ENCODE measurements at places on chromosomes 6 and 20.

DNA sequence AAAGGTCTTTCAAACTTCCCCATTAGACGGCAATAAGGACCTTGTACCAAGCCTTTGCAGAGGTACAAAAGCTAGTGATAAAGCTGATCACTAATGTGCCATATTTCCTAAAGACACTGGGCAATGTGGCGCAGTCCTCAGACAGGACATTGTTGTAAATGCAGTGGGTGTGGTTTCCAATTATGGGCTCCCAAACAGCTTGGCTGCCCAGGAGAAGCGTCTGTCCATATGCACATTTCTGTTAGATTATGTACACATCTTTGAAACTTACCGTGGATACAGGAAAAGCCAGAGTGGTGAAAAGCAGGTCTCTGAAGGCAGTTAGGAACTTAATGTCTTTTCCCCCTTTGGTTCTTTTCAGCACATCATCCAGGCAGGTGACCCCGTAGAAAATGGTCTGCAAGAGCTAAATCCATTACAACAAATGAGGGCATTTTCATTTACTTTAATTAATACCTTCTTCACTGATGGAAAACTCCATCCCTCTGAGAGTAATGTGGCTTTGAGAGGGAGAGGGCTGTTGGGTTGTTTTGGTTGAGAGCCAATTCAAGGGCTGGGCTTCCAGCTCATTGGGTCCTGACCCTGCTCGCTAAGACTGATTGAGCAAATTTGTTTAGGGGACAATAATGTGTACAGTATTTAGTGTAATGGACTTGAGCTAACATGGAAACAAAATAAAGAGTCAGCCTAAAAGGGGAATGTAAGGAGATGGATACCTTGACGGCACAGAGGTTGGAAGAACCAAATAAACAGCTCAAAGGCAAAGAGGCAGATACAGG is 10.4 kb downstream of the ADTRP start:
- no peak for DNase-seq

DNA sequence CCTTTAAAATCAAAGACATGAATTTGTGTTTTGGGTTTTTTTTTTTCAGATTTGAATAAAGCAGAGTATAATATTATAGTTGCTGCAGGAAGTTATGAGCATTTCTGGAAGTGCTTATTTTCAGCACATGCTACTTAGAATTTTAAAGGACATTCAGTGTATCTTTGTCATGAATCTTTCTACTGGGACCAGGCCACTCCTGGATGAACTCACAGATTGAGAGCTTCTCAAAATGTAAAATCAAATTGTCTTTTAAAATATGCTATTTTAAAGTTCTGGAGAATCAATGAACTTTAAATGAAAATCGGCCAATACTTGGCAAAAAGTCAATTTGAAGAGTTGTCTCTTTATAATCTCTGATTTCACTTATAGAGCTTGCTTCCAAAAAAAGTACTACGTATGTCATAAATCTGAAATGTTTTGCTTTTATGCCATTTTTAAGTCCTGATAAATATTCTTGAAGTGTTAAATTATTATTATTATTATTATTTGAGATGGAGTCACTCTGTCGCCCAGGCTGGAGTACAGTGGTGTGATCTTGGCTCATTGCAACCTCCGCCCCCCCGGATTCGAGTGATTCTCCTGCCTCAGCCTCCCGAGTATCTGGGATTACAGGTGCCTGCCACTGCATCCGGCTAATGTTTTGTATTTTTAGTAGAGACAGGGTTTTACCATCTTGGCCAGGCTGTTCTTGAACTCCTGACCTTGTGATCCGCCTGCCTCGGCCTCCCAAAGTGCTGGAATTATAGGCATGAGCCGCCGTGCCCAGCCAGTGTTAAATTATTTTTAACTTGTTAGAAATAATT is 175.7 kb upstream of the AKAP12 start:
- no peak for DNase-seq

DNA sequence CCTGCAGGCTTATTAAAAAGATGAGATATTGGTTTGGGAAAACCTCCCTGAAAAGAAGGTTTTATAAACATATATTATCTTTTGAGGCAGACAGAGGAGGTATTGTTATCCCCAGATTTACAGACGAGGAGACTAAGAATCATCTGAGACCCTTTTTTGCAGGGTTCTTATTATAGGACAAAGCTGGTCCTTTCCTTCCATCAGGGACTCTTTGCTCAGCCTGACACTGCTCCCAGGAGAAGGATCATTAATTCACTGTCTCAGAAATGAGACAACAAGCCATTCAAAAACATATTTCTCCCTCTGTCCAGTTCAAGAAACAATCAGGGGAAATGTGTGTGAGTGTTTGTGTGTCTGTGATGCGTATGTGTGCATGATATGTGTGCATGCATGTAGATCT is 33.5 kb downstream of the HIVEP2 start:
- DNase-seq = no peak

DNA sequence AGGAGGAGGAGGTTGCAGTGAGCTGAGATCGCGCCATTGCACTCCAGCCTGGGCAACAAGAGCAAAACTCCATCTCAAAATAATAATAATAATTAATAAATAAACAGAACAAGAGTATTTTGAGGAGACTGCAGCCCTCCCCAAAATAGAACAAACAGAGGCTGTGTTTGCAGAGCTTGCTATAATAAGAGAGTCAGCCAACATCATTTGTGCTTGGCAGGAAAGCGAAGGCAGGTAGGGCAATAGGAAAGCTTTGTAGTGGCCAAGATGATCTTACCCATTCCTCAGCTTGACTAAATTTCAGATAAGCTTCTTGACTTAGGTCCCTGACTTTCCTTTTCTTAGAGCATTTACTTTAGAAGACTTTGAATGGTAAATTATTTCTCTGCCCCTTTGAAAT is 6.7 kb downstream of the C6orf141 start:
- DNase-seq = no peak

DNA sequence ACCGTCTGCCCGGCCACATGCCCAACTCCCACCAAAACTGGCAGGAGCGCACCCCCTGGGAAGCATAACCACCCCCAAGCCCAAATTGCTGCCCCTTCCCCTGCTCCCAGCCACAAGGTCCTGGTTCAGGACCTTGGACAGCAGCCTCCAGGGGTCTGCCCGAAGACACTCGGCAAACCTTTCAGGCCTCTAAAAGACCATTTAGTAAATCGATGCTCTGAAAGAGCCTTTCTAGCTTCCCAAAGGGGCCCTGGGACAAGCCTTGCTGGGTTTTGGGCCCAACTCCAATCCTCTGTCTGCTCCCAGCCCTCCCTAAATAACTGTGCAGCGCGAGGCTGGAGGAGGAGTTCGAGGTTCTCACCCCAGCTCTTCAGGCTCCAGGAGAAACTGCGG is 30.5 kb downstream of the GRM4 start:
- no peak for DNase-seq

Data from T-helper 2 cell (primary cell).